Subcutaneous adipose tissue (tissue), 4 donors: ENCODE measurements at places on chromosomes 7 and 10. TPM values are rescaled to one million over a fixed set of nuclear protein-coding genes. Genes with fewer than 3 reads are reported as not detected.

Gene SPDYE5
- not detected for total RNA-seq

Gene BUD31
- total RNA-seq = 61.2 TPM

Gene IFIT3
- total RNA-seq = 8.2 TPM

Gene NUDT1
- total RNA-seq = 11.3 TPM

Gene DDC
- not detected for total RNA-seq

Gene INHBA
- 0.17 TPM for total RNA-seq

Gene KLF6
- total RNA-seq = 108 TPM

Gene PPP1R17
- total RNA-seq = not detected

Gene HDAC9
- 48.3 TPM for total RNA-seq

Gene CTBP2
- 43.4 TPM for total RNA-seq

Gene PANK1
- total RNA-seq = 2.6 TPM

Gene STOX1
- 22.7 TPM for total RNA-seq

Gene DIP2C
- 33.6 TPM for total RNA-seq

Gene SYNPO2L
- not detected for total RNA-seq

Gene NEUROG3
- total RNA-seq = not detected

Gene SPDYE6
- total RNA-seq = not detected

Gene CCDC146
- total RNA-seq = 15.8 TPM

Gene CRTAC1
- total RNA-seq = 1.5 TPM

Gene IDI2
- not detected for total RNA-seq

Gene TMEM209
- 9.0 TPM for total RNA-seq

Gene PKD2L1
- total RNA-seq = not detected

Gene ITPRID1
- not detected for total RNA-seq

Gene PIP
- not detected for total RNA-seq
